ENCODE measurements at places on chromosomes 6 and 20. TPM values are rescaled to one million over a fixed set of nuclear protein-coding genes. Genes with fewer than 3 reads are reported as not detected.
A peak's percentile ranks its signal among the peaks of the same experiment; 100 is the strongest.

GRCh38 chr20:61373055-61373399 is 121.0 kb downstream of the CDH4 start:
- no peak for DNase-seq

WRNIP1 gene
- 32.8 TPM for polyA plus RNA-seq

GRCh38 chr6:108106261-108106660 is 31.7 kb upstream of the OSTM1 start:
- DNase-seq = no peak

- peak; percentile 14 for DNase-seq
These were observed 945 bp downstream of the TENT5A start for GRCh38 chr6:81751388-81752083.

- no peak for DNase-seq
These were observed 114.2 kb upstream of the BEND6 start for GRCh38 chr6:56840467-56841380.

GRCh38 chr6:7997286-7997685 is 66.9 kb downstream of the BLOC1S5 start:
- no peak for DNase-seq

DNA sequence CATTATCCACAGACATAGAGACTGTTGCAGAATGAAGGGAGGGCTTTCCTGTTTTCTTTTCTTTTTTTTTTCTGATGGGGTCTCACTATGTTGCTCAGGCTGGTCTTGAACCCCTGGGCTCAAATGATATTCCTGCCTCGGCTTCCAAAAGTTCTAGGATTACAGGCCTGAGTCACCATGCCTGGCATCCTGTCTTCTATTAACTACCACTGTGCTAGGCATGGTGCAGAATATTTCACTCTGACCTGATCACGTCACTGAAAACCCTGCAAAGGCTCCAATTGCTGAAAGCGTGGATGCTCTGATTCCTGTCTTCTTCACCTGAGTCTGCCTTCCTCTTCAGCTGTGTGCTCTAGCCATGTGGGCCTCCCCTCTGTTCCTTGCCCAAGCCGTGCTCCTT is 8.5 kb upstream of the DNMT3B start:
- no peak for DNase-seq

- no peak for DNase-seq
These were observed 54.7 kb upstream of the GGTLC1 start for GRCh38 chr20:24043294-24043693.

- no peak for DNase-seq
These were observed 477.1 kb downstream of the BTBD3 start for GRCh38 chr20:12394786-12395185.

C20orf202 gene
- not detected for polyA plus RNA-seq

IRF4 gene
- polyA plus RNA-seq = 0.03 TPM

HDGFL1 gene
- polyA plus RNA-seq = not detected

DNA sequence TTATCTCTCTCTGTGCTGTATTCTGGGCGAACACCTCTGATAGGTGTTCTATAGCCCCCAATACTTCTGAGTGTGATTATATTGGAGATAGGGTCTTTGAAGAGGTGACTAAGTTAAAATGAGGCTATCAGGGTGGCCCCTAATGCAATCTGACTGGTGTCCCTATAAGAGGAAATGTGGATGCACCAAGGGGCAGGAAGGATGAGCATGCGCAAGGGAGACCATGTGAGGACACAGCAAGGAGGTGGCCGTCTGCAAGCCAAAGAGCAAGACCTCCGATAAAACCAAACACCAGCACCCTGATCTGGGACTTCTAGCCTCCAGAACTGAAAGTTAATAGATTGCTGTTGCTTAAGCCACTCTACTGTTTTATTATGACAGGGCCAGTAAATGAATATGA is 69.2 kb downstream of the CHMP4B start:
- no peak for DNase-seq

DNA sequence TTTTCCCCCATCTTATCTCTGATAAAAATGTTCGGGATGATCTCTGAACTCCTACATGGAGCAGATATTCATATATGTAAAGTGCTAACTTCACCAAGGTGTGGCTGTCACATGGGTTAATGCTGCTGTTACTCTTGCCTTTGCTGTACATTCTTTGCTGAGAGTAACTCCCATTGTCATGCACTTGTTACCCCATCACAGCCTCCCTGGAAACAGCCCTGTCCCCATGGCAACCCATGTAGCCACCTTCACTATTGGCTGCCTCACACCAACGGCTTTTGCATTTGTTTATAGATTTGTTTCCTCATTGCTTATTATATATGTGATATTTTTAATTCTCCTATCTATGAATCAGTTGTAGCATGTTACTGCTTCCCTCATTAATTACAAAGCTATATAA is 17.3 kb upstream of the IBTK start:
- no peak for DNase-seq

GRCh38 chr6:52231406-52232127 is 12.7 kb downstream of the IL17F start:
- no peak for DNase-seq

- DNase-seq = peak; percentile 72
These were observed 2.0 kb upstream of the PLCG1 start for GRCh38 chr20:41135187-41135887.

DNA sequence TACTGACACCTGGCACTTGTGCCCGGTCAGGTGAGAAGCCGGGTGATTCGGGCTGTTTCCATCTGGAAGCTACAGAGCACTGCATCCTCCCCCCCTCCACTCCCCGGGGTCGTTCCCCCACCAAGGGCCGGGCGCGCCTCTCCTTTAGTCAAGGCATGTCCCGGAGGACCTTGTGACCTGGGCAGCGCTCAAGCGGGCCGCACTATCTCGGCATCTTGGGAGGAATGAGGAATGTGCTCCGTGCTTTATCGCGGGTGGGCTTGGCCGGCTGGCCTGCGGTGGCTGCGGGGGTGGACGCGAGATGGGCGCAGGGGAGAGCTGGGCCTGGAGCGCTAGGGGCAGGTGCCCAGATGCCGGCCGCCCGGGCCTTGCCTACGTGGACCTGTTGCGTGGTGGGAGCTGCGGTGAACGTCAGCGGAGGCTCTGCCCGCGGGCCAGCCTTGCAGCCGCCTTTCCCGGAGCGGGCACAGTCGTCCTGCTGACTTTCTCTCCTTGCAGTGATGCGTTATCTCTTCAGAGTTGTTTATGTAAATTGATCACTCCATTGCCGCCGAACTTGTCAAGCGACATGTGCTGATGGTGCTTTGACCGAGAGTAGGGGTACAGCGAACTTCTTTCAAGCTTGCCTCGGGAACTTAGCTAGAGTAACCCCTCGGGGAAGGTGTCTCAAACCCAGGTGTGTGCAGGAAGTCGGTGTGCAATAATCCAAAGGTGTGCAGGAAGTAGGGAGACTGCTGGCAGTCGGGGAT is 1.1 kb downstream of the LRRC1 start:
- DNase-seq = no peak

DNA sequence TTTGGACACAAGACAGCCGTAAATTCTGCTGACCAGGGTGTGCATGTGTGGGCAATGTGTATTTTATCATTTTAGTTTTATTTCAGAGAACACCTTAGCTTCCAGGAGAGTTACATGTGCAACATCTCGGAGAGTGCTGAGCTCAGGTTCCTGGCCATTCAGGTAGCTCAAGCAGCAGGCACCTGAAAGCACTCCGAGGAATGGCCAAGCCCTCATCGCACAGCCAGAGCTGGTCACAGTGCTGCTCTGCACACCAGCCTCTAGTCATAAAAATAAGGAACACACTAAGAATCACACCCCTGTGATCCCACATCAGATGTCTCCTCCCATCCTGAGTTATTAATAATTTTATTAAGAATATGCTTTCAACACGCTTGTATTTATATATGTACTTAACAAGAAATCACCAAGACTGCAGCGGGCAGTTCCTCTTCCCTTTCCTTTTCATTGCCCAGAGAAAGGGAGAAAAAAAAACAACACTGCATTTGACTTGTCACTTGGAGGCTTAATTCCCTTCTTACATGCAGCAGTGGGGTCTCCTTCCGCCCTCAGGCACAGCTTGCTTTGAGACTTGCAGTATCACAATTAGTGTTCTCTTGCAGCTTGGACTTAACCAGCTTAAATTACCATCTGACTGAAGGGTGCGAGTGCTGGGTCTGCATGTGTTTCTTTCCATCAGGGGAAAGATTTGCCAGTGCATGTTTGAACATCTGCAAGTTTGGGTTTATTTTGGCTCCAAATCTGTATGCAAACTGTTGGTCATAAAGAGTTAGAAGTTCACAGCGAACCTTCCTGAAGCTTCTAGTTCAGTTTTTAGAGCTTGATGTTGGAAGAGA is 36.0 kb upstream of the IRF4 start:
- DNase-seq = no peak

- DNase-seq = no peak
These were observed 135.6 kb upstream of the UST start for GRCh38 chr6:148611213-148611612.

GRCh38 chr20:61538943-61539265 is 286.8 kb downstream of the CDH4 start:
- DNase-seq = no peak

RUNX2 gene
- 0.94 TPM for polyA plus RNA-seq

TAGAP gene
- not detected for polyA plus RNA-seq

DNA sequence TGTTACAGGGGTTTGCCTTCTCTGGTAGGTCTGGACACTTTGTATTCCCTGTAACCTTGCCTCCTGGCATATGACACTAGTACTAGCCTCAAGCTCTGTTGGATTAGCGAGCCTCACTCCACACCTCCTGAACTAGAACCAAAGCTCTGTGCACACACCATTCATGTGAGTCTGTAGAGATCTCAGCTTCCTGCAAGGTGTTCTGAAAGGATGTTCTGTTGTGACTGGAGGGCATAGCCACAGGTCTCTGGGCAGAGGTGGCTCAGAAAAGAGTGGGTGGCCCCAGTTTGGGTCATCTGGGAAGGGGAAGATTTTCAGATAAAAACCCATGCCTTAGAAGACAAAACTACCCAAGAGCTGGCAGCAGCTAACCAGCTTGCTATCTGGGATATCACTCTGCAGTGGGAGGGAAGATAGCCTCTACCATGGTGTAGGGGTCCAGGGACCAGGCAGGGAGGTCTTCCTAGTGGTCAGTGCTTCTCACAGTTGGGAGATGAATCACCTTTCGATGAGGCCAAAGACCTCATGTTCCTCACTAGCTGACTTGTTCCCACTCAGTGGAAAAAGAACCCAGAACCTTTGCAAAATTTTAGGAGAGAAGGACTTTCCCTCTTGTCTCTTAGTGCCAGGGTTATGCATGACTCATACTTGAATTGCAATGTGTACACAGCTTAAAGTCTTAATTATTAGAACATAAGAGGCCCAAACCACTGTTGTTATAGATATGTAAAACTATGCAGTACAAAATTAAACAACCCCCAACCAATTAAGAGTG is 41.4 kb downstream of the HLA-F start:
- DNase-seq = no peak

DNA sequence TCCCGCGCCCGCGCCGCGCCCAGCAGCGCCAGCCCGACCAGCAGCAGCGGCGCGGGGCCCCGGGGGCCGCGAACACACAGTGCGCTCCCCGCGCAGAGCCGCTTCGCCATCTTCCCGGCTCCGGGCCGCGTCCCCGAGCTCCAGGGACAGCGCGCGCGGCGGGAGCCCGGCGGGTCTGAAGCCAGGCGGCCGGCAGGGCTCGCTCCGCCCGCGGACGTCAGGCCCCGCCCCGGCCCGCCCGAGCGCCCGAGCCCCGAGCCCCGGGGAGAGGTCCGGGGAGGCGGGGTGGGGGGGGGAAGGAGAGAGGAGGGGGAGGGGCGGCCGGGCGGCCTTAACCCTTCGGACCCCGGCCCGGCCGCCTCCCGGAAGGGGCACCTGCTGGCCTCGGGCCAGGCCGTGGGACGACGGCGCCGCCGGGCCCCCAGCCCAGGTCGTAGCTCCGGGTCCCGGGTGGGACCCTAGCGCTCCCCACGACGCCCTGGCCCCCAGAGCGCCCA is at the start of gene LAMA5:
Gene LAMA5 (minus strand): TSS at position 177 of the 497 bp plus-strand sequence. CDS start 67 bp downstream, at position 110.
- no peak for DNase-seq

GRCh38 chr6:18395177-18395855 is 8.2 kb downstream of the RNF144B start:
- no peak for DNase-seq

DNA sequence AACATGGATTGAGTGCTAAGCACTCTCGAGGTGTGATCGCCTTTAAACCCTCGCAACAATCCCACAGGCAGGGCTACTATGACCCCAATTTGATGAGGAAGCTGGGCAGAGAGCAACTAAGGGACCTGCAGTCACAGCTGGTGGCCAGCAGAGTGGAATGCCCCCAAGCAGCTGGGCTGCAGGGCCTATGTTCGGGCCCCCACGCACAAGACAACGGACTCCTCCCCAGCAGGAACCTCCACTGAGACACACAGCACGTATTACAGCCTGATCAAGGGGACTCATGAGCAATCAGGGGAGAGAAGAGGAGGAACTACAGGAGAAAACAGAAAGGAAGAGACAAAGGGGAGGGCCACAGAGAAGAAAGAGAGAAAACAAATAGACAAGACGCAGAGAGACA is 21.7 kb downstream of the CST7 start:
- DNase-seq = no peak
